ENCODE measurements at places on chromosomes 16 and 17.
A peak's percentile ranks its signal among the peaks of the same experiment; 100 is the strongest.

- DNase-seq, result no peak
Observed at GRCh38 chr17:82037889-82038195, 345 bp upstream of the DCXR start.

DNA sequence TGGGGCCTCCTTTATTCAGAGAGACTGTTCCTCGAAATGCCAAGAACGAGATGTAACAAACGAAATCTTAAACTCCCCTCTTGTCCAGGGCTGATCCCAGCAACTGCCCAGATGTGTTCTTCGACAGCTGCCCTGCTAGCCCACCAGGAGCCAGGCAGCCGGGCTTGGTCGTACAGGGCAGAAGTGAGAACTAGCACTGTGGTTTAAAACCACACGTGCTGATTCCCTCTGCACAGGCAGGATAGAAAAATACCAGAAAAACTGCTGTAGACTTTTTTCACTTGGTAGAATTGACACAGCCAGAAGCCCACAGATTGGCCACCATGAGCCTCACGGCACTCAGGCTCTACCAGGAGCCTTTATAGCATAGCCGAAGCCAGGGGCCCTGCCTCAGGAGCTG is 33.1 kb downstream of the PLD6 start:
- no peak for DNase-seq

DNA sequence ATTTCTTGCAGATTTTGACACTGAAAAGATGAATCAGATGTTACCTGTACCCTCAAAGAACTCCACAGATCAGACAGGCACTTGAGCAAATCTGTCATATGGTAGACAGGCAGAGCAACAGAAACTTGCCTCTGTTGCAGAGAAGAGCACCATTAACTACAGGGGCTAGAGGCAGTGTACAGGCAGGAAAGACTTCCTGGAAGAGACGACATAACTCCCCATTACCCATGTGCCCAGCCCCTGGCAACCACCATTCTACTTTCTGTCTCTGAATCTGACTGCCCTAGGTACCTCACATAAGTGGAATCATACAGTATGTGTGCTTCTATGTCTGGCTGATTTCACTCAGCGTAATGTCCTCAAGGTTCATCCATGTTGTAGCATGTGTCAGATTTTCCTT is 15.5 kb downstream of the GFOD2 start:
- no peak for DNase-seq

GRCh38 chr17:82930924-82931698 is 91.3 kb upstream of the ZNF750 start:
- no peak for DNase-seq

DNA sequence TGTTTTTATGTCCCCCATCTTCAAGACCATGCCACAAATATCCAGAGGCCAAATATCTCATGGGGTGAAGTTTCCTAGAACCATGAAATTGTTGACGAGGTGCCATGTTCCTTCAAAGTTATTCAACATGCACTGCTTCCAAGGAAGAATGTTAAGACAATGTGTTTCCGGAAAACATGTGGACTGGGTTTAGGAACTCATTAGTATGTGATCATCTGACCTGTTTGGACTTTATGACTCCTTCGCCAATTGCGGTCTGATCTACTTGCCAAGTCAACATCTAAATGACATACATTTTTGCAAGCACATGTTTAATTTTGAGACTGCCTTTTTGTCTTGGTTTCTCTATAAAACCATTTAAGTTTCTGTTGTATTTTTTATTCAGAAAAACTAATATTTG is 234.8 kb downstream of the MAF start:
- no peak for DNase-seq

DNA sequence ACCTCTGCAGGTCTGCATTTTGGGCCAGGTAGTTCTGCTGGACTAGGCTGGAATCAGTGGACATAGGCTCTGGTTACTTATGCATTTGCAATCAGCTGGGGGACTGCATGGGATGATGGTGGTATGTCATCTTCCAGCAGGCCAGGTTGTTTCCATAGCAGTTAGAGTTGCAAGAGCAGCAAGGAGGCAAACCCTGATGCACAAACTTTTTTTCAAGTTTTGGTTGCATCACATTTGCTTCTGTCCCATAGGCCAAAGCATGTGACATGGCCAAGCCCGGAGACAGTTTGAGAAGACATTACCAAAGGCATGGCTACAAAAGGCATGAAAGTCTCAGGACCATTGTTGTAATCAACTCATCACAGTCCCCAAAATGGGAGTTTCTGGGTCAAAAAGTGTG is 58.2 kb downstream of the PRKCB start:
- DNase-seq, result no peak

DNA sequence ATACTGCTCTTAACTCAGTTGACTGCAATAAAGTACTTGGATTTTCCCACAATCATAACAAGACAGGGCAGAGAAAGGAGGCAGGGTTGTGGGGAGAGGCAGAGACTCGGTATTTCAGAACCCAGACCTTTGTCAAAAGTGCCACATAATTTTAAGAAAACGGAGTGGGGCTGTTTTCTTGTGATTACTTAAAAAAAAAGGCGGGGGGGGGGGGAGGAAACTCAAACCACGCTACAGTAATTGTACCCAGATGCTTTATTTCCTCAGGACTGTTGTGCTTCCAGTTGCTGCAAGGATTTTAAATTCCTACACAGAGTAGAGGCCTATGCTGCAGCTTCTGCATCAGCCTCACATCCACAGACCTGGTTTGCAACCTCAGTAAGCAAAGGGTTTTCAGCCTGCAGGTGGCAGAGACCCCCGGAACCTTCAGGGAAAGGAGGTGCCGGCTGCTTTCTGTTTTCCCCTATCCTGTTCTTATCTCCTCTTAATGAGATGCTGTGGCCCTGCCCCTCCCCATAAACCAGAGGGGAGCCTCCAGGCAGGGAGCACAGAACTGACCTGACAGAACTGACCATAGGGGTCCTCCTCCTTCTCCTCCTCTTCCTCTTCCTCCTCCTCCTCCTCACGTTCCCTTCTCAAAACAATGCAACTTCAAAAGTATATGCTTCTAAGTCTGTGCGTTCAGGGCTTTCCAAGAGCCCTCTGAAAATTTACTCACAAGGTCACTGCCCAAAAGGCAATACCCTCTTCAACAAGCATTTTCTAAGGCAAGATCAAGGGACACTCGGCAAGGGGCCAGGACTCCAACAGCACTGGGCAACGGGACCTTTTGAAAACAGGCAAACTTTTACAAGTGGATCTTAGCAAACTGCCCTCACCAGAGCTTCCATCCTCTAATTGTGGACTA is 7.5 kb downstream of the AXIN2 start:
- DNase-seq, result peak; percentile 52

DNA sequence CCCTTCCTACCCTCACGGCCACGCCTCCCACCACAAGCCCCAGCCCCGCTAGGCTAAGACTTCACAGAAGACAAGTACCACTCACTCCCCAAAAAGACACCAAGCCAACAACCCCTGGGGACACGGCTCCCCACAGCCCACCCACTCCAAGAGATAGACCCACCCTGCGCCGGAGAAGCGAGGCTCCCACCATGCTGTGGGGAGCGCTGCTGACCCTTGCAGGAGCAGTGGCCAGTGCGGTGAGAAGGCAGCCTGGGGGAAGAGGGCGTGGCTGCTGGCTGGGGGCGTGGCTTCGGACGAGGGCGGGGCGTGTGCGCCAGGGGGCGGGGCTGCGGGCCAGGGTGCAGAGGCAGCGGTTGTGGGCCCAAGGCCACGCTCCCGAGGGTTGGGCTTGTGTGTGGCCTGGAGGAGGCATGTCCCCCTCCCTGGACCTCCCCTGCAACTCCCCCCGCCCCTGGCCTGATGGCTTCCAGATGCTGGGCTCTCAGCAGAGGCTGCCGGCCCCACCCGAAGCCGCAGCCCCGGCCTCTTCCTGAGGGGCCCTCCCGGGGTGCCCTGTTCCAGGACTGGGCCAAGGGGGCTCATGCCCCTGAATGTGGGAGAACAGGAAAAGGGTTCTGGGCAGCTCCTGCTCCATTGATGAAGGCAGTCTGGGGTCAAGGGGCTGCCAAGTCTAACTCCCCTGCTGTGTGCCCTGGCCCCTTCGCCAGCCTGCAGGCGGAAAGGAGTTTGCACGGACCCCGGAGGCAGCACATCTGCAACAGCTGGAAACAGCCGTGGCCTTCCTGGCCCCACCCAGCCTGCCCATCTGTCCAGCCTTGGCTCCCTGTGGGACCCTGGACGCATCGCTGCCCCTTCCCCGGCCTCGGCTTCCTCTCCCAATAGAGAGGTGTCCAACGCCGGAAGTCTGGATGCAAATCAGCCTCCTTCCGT is 9.1 kb downstream of the TFAP4 start:
- peak; percentile 96 for DNase-seq

- DNase-seq, result peak; percentile 61
Observed at GRCh38 chr17:65191811-65192740, 54.9 kb downstream of the RGS9 start.

DNA sequence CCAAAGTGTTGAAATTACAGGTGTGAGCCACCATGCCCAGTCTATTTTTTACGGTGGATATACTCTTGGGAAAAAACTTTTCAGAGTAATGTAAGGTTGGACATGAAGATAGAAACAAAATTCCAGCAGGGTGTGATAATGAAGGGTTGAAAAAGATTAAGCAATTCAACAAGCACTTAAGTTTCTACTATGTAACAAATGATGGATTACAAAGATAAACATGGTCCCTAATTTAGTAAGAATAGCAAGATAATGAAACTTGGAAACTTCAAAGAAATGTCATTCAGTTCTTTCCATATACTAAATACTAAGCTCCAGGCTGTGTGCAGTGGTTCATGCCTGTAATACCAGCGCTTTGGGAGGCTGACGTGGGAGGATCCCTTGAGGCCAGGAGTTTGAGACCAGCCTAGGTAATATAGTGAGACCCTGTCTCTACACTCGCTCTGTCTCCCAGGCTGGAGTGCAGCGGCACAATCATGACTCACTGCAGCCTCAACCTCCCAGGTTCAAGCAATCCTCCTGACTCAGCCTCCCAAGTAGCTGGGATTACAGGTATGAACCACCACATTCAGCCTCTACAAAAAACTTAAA is 31.0 kb downstream of the PSMD12 start:
- DNase-seq, result no peak

- no peak for DNase-seq
Observed at GRCh38 chr16:56063111-56063510, 128.2 kb upstream of the GNAO1 start.

- DNase-seq, result peak; percentile 18
Observed at GRCh38 chr17:44688675-44689476, 700 bp downstream of the CCDC43 start.

DNA sequence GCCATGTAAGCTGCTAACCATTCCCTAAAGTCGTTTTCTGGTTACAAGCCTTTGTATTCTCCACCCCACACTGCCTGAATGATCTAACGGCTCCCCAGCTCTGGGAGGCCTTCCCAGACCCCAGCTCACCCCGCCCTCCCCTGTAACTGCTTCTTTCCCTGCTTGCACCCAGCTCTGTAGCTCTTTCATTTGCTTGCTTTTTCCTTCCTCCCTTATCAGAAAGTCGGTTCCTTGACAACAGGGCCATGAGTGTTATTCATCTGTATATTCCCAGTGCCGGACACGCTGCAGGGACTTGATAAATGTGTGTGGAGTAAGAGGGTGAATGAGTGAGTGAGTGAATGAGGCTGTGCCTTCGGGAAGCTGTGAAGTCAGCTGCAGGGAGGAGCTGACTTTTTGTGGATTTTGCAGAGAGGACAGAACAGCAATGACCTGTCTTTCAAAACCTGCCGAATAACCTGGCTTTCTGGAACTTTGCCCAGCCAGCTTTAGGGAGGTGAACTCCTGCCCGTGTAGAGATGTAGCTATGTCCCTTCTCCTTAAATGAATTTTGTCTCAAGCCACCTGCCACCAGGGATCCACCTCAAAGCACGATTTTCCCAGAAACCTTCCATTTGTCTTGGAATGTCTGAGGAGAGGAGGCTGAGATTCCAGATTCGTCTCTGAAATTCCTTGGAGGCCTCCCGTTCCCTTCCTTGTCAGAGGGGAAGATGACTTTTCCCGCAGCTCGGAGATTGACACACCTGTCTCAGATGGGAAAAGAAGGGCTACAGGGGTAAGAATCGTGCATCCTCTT is 20.0 kb upstream of the CACNG4 start:
- no peak for DNase-seq

GRCh38 chr16:89880477-89881367 is 7.3 kb downstream of the TCF25 start:
- DNase-seq, result no peak

DNA sequence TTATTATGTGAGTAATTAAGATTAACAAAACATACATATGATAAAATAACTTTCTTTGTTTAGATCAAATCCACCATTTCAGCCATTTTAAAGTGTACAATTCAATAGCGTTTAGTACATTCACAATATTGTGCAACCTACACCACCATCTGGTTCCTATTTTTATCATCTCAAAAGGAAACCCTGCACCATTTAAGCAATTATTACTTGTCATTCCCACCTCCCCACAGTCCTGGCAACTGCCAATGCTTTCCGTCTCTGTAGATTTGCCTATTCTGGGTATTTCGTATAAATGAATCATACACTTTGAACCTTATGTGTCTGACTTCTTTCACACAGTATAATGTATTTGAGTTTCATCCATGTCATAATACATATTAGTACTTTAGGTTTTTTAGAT is 162.5 kb upstream of the CNTNAP4 start:
- no peak for DNase-seq

DNA sequence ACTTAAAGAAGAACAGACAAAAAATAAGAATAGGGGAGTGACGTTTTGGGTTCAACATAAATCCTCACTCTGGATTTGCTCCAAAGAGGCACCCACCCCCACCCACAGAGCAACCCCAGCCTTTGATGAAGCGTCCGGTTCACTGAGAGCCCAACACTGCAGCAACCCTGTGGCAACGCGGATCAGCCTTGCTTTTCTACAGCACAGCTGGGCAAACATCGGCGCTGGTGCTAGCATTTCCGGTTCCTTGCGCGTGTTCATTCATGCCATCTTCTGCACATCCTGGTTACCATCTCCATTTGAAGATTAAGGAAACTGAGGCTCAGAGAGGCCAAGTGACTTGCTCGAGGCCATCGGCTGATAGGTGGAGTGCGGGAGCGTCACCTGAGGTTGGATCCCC is 8.7 kb upstream of the GINS2 start:
- no peak for DNase-seq

GRCh38 chr17:70040336-70040735 is 34.7 kb upstream of the KCNJ16 start:
- DNase-seq, result no peak

DNA sequence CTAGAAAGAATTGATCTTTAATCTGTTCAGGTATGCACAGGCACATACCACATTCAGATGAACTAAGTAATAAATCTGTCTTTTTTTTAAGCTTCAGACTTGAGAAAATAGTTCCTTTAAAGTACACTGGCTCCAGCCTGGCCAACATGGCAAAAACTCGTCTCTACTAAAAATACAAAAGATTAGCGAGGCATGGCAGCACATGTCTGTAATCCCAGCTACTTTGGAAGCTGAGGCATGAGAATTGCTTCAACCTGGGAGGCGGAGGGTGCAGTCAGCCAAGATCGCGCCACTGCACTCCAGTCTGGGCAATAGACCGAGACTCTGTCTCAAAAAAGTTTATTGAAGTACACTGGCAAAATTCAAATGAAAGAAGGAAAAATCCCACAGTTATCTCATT is 111.0 kb upstream of the NETO2 start:
- DNase-seq, result no peak

All from AG08396 (cell line).